ENCODE measurements at places on chromosomes 7 and 10. TPM values are rescaled to one million over a fixed set of nuclear protein-coding genes. Genes with fewer than 3 reads are reported as not detected.

- DNase-seq = no peak
Observed at GRCh38 chr10:34778237-34778636, 36.9 kb downstream of the PARD3 start.

- DNase-seq = no peak
Observed at GRCh38 chr7:142240546-142240945, 17.3 kb downstream of the PRSS58 start.

- DNase-seq = no peak
Observed at GRCh38 chr10:3014968-3015367, 52.4 kb upstream of the PFKP start.

DNA sequence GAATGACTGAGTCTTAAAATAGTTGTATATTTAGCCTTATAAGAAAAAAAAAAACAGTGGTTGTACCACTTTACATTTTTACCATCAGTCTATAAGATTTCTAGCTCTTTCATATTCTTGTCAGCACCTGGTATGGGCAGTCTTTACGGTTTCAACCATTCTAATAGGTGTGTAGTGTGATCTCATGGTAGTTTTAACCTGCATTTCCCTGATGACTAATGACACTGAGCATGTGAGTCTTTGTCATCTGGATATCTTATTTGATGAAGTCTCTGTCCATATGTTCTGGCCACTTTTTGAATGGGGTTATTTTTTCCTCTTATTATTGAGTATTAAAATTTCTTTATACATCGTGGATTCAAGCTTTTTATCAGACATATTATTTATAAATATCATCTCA is 365.3 kb upstream of the IGFBP3 start:
- peak; percentile 10 for DNase-seq

GRCh38 chr10:62473241-62473640 is 99.1 kb downstream of the ZNF365 start:
- DNase-seq = no peak

Gene CCL24
- total RNA-seq = not detected

Gene HABP2
- total RNA-seq = not detected

Gene SGCE
- total RNA-seq = 24.0 TPM

Gene ALDH18A1
- total RNA-seq = 88.8 TPM
